A549 treated with CORT108297 at 1 μM for 4 hours (cell line): ENCODE measurements at places on chromosomes 1 and 21. TPM values are rescaled to one million over a fixed set of nuclear protein-coding genes. Genes with fewer than 3 reads are reported as not detected.

The AMPD1 gene
- total RNA-seq = 0.07 TPM in 1 of 5 replicates, not detected in the others

The ZNF683 gene
- total RNA-seq = not detected in 5 replicates

The RASSF5 gene
- 1.1 to 1.4 TPM (median 1.2 TPM) in 5 replicates for total RNA-seq

The NHLH2 gene
- total RNA-seq = not detected in 5 replicates

The RNU1-1 gene
- total RNA-seq = 11.7 TPM in 1 of 5 replicates, not detected in the others

The KCNJ10 gene
- total RNA-seq = 0.09 TPM in 1 of 5 replicates, not detected in the others

The DNASE2B gene
- total RNA-seq = not detected in 5 replicates
